Chondrocyte (in vitro differentiated cells): ENCODE measurements at places on chromosomes 4 and X. TPM values are rescaled to one million over a fixed set of nuclear protein-coding genes. Genes with fewer than 3 reads are reported as not detected.

- DNase-seq: no peak
Measured at GRCh38 chr4:59570860-59571476, 1629.2 kb upstream of the ADGRL3 start.

DNA sequence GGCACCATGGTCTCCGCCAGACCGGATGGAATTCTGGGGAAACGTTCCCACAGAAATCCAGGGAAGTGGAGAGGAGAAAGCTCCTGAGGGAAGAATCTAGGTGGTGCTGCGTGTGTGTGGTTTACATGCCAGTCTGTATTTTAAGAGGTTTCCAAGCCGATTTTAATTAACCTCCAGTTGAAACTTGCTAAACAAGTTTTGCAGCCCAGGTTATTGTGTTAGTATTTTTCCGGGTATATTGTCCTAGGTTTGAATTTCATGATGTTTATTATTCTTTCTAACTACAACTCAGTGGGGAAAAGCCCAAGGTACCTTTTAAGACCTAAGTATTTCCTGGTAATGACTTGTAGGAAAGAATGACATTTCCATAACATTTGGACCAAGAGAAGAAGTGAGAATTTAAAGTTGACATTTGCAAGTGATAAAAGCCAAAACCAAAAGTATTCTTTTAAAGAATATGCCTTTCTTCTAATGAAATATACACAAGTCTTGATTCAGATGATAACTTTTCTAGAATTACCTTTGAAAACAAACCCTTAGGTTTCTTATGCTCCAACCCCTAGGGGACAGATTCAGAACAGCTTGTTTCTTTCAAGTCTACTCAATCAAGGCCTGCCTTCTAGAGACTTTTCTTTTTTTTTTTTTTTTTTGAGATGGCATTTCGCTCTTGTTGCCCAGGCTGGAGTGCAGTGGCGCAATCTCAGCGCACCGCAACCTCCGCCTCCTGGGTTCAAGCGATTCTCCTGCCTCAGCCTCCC, 14.6 kb downstream of the SAT1 start:
- no peak for DNase-seq

DNA sequence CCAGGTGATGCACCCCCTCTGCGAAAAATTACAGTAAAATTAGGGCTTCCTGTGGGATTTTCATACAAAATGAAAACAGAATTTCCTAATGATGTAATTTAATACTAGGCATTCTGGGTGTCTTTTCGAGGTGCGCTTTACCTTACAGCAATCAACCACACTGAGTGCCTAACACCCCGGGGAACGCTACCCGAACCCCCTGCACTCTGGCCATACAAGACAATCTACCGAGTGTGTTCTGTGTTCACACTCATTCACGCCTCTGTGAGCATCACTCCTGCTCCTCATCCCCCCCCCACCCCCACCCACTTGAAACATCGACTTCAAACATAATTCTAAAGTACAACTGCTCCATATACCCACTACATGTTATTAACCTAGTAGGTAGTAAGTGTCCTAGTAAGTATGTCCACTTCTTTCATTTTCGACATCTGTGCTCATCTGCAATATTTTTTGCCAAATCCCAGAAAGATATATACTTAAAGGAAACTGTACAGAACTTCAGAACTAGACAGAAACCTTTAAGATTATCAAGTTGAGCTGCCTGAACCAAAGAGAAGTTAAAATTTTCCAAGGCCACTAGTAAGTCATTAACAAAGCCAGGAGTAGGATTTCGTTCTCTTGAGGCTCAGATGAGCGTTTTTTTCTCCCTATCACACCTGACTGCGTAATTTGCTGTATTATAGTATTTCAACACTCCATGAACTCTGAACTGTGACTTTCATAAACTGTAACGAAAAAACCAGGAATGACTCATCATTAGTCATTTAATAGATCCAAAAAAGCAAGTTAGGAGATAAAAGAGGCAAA, 80.0 kb downstream of the FAT1 start:
- DNase-seq: no peak

DNA sequence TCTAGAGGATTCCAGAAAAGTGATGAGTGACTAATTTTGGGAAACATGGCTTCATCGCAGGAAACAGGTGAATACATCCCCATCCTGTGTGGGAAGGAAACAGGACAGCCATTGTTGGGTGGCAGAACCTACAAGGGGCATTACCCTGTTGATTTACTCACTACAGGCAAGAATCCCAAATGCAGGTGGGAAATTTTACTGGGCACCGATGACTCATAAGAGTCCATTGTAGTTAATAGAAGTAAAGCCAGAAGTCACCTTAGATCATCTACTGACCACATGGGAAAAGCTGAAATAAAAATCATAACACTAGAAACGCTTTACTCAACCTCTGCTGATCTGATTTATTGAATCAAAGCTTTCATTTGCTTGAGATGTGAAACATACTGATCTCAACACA, 136.4 kb downstream of the TRIML1 start:
- DNase-seq: no peak

DNA sequence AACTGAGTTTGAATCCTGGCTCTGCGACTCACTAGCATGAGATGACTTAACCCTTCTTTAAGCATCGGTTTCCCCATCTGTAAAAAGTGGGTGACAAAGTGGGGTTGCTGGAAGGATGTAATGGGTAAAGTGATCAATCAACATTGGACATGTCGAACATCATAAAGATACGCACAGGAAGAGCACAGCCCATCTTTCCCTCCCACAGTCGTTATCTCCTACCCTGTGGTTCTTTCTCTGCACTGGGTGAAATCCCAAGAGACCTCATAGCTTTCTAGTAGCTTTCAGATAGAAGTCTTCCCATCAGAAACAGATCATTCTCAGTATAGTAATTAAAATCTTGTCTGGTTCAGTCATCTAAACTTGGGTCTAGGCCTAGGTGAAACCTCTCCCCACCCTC, 216.5 kb downstream of the CBR4 start:
- DNase-seq: no peak

DNA sequence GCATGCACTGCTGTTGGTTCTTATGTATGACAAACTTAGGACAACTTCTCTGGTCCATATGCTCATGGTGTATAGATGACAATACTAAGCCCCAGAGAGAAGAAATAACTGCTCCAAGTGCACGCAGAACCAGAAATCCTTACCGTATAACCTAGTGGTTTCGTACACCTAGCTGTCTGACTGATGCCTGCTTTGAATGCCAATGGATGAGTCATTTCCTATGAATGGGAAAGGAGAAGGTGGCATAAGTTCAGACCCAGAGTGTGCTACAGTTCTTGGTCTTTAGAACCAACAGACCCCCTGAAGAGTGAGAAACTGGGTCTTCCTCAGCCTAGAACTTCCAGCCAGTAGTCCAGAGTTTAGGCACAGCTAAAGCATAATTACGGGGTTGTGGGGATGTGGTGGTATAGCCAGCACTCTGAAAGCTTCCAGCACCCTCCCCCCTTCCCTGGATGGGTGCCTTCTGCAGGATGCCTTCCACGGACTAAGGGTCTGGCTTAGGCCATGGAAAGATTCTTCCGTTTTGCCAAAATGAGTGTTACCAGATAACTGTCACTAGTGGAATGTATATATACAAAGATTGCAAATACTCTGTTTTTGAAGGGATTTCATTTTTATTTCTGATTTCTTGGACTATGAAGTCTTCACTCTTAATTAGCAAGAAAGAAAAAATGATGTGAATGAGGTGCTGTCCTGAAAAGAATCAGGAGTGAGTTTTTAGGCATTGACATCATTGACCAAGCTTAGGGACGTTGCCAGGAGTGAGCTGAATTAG, 84.6 kb upstream of the PACRGL start:
- no peak for DNase-seq

DNA sequence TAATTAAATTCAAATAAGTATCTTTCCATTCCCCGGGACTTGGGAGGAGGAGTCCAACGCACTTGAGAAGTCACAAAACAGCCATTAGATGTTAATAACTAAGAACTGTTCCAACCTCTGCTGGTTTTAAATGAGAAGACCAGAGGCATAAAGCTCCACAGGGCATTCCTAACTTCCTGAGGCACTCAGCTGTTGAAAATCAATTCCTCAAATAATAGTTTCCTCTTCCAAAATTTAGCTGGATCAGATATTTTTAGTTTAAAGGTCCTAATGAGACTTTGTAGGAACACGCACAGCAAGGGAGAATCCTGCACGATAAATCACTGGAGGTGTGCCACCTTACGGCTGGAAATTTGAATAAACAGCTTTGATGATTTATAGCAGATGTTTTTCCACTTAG, 504.3 kb upstream of the ZFP42 start:
- no peak for DNase-seq

- no peak for DNase-seq
Measured at GRCh38 chr4:61203436-61203790, 3.3 kb downstream of the ADGRL3 start.

GRCh38 chr4:105369988-105370387, 103.9 kb downstream of the PPA2 start:
- no peak for DNase-seq

DNA sequence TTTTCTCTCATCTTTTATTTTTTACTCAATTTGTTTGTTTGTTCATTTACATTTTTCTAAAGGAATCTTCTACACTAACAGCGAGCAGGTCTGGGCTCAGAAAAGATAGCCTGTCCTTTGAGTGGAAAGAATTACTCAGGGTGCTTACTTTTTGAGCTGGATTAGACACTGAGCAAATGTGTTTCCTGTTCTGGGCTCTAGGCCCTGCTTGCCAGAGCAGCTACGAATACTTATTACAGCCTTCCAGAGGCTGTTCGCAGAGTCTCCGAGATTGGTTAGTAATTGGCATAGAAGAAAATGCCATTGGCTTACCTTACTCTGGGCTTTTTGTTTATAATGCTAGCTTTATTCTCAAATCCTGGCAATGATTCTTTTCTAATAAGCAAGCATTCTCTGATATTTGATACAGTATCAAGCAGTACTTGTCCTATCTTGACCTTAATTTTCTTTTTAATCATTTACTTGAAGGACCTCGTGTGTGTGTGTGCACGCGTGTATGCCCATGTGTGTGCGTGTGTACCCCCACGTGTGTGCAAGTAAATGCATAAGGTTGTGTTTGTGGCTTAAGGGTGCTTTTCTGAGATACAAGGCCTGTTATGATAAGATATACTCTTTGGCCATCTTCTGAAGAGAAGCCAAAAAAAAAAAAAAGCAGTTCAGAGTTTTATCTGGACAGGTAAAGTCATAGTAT, 76.2 kb upstream of the GRXCR1 start:
- no peak for DNase-seq

DNA sequence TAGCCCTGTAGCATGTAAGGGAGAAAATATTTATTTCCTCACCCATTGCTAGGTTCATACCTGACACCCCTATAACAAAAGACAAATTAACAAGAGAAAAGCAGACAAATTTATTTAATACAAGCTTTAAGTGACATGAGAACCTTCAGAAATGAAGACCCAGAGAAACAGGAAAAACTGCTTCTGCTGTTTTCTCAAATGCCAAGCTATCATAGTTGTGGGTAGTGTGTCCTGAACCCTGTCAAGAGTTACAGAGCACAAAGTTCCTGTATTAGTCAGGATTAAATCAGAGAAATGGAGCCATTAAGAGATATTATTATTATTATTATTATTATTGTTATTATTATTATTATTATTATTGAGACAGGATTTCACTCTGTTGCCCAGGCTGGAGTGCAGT, 17.5 kb downstream of the CCDC160 start:
- no peak for DNase-seq

DNA sequence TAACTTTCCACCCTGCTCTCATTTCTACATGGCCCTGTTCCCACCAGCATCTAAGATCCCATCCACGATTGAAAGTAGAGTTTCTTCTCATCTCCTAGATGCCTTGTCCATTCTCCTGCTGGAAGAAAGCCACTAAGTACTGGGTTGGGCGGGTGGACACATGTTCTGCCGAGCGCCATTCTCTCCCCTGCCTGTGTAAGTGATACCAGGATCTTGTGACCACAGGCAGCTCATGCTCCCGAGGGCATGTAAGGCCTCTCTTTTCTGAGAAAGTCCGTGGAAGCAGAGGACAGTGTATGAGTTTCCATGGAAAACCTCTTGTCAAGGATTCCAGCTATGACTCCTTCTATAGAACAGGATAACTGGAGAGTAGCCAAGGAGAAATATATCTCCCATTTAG, 3.3 kb upstream of the SLC25A4 start:
- DNase-seq: no peak

Gene ODAPH
- total RNA-seq: not detected in 3 replicates

Gene SCOC
- total RNA-seq: 55.0 to 63.8 TPM (median 56.0 TPM) in 3 replicates

Gene BANK1
- total RNA-seq: 0.65 to 1.8 TPM (median 0.72 TPM) in 3 replicates

Gene VSIG4
- total RNA-seq: not detected in 3 replicates

Gene PAGE4
- not detected in 3 replicates for total RNA-seq

Gene FGA
- total RNA-seq: not detected in 3 replicates
